HCEC 1CT (cell line): ENCODE measurements at places on chromosomes 2 and 18.

GRCh38 chr18:70149616-70150301, 55.7 kb downstream of the RTTN start:
- DNase-seq: no peak

GRCh38 chr18:72742002-72742401, 125.8 kb downstream of the NETO1 start:
- no peak for DNase-seq

GRCh38 chr18:76494231-76495005, 624 bp downstream of the ZNF516 start:
- peak; percentile 28 for DNase-seq

GRCh38 chr2:176595986-176596385, 326.7 kb downstream of the MTX2 start:
- DNase-seq: no peak

- no peak for DNase-seq
These were observed 300.3 kb upstream of the GULP1 start for GRCh38 chr2:187991389-187991788.

DNA sequence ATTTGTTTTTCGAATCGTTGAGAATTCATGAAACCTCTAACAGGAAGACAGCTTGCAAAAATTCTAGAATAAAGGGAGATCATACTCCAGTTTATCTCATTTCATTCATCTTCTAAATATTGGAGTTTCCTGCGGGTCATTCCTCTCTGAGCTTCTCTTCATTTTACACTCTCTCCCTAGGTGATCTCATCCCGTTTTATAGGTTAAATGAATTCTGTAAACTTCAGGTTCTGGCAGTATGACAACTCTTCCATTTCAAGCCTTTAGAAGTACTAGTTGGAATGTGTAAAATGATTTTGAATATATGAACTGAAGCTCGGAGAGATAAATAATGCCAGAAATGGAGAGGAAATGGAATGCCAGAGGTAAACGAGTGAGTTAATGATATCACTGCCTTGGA, 312.4 kb downstream of the METTL4 start:
- DNase-seq: no peak

GRCh38 chr2:78568782-78569373, 456.6 kb upstream of the REG3G start:
- no peak for DNase-seq

GRCh38 chr2:35784777-35785176, 570.8 kb upstream of the CRIM1 start:
- no peak for DNase-seq

DNA sequence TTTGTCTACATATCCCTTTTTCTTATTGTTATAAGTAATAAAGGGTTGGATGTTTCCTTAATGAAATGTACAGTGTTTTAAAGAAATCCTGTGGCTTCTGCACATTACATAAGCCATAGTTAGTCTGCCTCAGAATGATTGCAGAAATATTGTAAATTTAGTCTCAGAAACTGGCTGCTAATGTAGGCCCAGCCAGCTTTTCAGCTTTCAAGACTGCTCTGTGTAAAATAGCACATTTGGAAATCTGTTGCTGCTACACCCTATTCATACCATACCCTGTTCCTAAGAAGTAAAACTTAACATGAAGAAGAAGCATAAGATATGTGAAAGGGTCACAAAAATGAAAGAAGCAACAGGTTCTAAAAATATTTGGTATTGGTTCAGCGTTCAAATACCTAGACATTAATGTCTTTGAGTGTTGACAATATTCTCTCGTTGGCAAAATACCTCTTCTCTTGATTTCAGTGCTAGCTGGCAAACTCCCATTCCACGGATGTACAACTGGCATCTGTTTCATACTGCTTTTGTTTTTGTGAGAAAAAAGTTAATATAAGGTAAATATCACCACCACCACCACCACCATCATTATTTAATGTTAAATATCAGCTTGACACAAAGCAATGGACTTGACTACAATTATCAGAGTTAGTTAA, 19.2 kb upstream of the NCKAP1 start:
- no peak for DNase-seq

- no peak for DNase-seq
These were observed 838.3 kb downstream of the SLC4A3 start for GRCh38 chr2:220465700-220466099.

- no peak for DNase-seq
These were observed 63.4 kb upstream of the SP5 start for GRCh38 chr2:170651624-170652325.

GRCh38 chr18:55380589-55380988, 207.4 kb downstream of the TCF4 start:
- no peak for DNase-seq

DNA sequence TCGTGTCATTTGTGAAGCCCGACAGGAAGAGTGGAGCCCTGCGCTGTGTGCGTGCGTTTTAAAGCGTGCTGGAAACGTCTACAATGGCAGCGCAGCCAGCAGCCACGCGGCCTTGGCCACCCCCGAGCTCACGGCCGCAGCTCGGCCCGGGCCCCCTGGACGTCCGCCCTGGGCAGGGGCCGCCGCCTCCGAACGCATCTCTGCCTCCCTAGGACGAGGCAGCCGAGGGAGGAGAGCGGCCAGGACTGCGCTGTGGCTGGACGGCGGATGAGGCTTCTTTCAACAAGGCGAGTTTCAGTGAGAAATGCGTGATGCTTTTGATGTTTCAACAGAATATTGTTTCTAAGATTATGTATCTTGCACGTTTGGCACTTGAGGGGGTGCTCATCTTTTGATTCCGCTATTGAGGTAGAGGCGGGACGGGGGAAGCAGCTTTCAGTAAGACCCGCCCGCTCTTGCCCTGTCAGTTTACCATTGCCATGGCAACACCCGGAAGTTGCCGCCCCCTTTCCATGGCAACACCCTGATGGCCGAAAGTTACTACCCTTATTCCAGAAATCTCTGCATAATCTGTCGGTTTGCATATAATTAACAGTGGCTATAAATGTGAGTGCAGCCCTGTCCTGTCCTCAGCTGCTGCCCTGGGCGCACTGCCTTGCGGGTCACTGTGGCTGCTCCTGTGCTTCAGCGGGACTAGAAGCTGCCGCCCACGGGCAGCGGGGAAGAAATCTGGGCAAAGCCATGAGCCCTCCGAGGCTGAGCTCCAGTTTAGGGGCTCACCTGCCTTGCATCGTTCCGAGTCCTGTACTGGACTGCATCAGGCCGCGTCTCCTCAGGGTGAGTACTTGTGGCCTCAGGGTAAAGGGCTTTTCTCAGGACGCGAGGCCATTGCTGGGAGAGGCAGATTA, 38.6 kb downstream of the ADNP2 start:
- peak; percentile 54 for DNase-seq

DNA sequence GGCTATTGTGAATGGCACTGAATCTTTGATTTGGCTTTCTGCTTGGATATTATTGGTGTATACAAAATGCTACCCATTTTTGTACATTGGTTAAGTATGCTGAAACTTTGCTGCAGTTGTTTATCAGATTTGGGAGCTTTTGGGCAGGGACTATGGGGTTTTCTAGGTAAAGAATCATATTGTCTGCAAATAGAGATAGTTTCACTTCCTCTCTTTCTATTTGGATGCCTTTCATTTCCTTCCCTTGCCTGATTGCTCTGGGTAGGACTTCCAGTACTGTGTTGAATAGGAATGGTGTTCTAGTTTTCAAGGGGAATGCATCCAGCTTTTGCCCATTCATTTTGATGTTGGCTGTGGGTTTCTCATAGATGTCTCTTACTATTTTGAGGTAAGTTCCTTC, 489.1 kb upstream of the LRATD1 start:
- DNase-seq: no peak

DNA sequence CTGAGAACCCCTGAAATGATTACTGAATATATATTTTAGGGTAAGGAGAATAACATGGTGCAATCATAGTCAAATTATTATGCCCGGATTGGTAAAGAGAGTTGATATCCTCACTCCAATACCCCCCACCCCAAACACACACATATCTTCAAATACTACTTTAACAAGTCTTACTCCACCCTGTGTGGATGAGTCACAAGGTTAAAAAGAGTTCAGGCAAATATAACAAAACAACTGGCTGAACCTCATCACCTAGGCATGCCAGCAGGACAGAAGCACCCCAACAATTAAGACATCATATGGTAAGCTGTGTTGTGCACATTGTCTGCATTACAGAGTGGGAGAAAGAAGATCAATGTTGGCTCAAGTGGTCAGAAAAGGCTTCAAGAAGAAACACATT, 857.4 kb downstream of the TDRD15 start:
- peak; percentile 3 for DNase-seq

GRCh38 chr2:204207866-204208265, 271.3 kb downstream of the ICOS start:
- DNase-seq: no peak

- peak; percentile 84 for DNase-seq
These were observed 963.4 kb upstream of the NRXN1 start for GRCh38 chr2:51995293-51995692.

DNA sequence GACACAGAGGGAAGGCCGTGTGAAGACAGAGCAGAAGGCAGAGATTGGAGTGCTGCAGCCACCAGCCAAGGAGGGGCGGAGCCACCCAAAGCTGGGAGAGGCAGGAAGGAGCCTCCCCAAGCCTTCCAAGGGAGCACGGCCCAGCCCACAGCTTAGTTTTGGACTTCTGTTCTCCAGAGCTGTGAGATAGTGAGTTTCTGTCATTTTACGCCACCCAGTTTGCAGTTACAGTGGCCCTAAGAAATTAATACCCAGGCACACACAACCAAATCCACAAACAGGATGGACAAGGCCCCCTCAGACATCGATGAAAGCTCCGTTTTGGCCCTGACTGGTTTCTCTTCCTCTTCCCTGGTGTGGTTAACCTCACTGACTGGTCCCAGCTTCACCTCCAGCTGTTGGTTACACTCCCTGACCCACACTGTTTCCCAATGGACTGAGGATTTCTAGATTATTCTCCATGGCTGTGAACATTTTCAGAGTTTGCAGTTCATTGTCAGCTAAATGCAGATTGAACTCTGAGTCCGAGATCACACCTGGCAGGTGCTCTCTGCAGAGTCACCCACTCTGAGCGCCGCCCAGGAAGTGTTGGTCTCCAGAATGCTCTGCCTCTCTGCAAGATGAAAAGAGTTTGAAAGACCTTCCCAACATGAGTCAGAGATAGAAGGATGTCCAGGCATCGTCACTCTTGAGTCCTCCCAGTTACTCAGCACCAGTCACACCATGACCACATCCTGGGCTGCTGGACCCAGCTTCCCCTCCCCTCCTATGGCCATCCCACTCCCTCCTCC, 100.2 kb downstream of the TWIST2 start:
- DNase-seq: peak; percentile 95

GRCh38 chr2:235149736-235150135, 197.9 kb downstream of the SH3BP4 start:
- DNase-seq: no peak

GRCh38 chr2:206555721-206556120, 86.6 kb upstream of the FAM237A start:
- no peak for DNase-seq

DNA sequence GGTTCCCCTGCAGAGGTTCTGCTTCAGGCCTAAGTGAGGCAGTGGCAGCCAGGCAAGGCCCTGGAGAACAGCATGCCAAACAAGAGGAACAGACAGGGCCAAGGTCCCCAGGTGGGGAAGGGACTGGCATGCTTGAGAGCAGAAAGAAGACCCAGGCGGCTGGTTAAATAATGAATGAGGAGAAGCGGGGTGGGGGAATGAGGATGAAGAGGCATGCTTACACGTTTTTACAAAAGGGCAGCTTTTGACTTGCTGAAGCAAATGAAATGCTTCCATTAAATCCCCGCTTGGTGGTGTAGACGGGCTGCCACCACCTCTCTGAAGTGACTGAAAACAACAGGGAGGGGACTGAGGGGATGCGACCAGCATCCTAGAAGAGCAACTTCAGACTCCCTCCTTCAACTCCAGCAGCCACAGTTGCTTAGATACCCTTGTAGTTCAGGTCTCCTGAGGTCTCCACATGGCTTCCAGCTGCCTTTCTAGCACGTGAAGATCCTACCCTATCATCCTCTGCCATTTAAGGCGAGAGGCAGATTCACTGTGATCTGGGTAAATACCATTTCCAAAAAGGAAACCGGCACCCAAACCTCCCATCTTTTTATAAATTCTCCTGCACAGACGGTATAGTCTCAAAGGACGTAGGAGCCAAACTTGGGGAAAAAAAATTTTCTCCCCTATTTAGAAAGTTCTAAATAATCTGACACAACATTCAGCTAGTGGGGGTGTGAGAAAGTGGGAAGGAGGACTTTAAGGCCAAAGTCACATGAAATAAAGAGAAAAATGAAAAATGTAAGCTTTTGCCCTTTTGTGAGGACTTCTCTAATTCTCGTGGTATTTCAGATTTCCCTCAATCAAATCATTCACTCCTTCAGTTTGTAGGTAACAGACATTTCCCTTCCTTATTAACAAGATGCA, 65.6 kb downstream of the CACNB4 start:
- DNase-seq: no peak

GRCh38 chr2:43160778-43161177, 65.6 kb downstream of the ZFP36L2 start:
- no peak for DNase-seq

DNA sequence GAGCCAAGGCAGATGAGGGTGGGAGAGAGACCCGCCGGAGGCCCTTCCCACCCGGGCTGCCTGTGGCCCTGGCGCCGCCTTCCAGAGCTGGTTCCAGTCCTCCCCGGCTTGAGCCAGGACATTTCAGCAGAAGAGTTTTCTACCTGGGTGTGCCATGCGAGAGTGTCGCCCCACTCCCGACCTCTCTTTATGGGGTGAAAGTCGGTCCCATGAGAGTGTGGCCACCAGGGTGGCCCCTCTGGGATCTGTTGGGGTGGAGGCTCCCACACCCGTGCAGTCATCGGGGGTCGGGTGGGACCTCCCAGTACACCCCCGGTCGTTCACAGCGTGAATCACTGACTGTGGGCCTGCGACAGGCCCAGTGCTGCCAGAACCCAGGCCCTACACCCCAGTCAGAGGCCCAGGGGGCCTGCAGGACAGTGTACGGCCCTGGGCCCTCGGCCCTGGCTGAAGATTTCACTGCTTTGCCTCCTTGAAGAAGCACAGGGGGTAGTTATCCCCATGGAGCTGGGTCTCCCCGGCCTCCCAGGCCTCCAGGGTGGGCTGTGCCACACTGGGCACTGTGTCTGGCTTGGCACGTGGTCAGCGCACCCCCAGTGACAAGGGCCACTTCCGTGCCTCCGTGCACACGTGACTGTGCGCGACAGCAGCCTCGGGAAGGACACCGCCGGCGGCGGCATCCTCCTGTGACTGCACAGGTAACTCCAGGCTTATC, 5.9 kb downstream of the NFATC1 start:
- DNase-seq: no peak

DNA sequence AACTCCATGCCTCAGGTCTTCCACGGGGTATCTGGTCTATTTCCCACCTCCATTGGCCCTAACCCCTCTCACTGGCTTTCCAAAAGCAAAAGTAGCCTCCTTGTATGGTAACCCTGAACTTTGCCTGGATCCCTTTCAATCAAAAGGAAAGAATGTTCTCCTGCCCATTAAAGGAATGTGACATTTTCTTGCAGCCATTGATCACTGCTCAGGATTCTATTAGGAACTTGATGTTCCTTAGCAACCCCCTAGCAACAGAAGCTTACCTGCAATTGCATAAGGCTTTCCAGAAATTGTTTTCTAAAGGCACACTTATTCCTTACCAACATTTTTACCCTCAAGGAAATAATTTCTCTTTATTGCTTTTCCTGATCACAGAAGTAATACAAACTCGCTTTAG, 91.4 kb upstream of the AGAP1 start:
- no peak for DNase-seq
